Effector CD4-positive, alpha-beta T cell (primary cell): ENCODE measurements at places on chromosomes 13 and 19.

GRCh38 chr13:109795011-109795410, 8.6 kb upstream of the IRS2 start:
- no peak for DNase-seq

DNA sequence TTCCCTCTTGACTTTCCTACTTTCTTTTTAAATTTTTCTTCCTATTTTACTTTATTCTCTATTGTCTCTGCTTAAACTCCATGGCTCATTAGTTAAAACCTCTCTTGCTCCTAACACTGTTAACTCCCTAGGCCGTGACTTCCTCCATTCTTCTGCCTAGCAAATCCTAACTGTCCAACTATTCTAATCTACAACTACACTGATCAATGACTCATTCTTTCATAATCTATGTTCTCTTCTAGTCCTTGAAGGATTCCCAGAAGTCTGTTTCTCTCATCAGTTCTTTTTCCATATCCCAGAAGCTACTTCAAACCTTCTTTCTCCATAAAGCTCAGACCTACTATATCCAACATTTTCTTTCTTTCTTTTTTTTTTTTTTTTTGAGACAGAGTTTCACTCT, 66.9 kb downstream of the MICU2 start:
- DNase-seq = no peak

DNA sequence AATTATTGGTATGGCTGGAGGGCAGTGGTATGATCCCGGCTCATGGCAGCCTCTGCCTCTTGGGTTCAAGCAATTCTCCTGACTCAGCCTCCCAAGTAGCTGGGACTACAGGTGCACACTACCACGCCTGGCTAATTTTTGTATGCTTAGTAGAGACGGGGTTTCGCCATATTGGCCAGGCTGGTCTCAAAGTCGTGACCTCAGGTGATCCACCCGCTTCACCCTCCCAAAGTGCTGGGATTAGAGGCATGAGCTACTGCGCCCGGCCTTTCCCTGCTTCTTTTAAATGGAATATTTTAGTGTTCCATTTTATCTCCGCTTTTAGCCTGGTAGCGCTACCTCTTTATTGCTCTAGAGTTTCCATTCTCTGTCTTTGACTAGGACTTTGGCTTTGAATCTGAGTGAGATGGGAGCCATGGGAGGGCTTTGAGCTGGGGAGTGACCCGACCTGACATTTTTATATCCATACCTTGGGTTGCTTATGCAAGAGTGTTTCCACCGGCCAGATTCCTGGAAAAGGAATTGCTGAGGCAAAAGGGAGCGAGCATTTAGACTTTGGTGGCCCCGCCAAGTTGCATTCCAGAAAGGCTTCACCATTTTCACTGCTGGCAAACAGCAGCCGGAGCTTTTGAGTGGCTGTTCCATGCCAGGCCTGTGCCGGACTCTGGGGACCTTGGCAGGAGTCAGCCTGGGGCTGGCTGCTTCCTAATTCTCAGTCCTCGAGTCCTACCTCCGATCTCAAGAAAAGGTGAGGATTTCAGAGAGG, 22.9 kb downstream of the BICRA start:
- DNase-seq = no peak

GRCh38 chr13:19634256-19634740, 839 bp downstream of the MPHOSPH8 start:
- no peak for DNase-seq

DNA sequence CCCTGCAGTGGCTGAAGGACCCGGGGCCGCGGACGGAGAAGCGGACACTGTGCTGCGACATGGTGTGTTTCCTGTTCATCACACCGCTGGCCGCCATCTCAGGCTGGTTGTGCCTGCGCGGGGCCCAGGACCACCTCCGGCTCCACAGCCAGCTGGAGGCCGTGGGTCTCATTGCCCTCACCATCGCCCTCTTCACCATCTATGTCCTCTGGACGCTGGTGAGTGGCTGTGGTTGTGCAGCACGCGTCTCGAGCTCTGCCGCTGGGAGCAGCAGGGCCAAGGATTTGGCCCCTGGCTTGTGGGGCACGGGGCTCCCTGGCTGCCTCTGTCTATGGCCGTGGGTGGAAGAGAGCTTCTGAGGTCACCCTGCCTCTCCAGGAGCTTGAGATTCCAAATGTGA, 14.1 kb upstream of the HNRNPM start:
- no peak for DNase-seq

DNA sequence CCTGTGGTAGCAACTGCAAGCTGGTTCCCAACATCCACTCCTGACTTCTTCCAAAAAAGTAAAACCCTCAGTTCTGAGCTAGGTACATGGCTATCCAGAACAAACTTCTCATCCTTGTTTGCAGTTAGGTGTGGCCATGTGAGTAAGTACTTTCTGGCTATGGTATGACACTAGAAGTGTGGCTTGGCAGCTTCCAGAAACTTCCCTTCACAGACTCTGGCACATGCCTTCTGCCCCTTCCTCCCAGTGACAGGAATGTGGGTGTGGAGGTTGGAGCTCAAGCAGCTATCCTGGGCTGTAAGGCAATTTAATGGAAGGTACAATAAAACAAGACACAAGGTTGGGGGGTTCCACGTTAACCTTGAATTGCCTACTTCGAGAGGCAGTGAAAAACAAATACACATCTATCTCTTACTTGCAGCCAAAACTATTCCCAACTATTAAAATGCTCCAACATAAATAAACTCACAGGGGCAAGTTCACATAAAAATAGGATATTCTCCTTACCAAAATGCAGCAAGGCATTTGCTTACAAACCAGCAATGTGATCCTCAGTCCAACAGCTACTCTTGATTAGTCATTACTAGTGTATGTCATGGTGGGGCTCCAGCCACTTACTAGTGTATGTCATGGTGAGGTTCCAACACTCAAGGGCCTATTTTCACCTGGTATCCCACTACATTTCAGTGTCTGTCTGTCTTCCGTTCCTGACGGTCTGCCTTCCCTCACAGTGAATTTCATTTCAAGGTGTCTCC, 3.1 kb downstream of the SMG9 start:
- no peak for DNase-seq

DNA sequence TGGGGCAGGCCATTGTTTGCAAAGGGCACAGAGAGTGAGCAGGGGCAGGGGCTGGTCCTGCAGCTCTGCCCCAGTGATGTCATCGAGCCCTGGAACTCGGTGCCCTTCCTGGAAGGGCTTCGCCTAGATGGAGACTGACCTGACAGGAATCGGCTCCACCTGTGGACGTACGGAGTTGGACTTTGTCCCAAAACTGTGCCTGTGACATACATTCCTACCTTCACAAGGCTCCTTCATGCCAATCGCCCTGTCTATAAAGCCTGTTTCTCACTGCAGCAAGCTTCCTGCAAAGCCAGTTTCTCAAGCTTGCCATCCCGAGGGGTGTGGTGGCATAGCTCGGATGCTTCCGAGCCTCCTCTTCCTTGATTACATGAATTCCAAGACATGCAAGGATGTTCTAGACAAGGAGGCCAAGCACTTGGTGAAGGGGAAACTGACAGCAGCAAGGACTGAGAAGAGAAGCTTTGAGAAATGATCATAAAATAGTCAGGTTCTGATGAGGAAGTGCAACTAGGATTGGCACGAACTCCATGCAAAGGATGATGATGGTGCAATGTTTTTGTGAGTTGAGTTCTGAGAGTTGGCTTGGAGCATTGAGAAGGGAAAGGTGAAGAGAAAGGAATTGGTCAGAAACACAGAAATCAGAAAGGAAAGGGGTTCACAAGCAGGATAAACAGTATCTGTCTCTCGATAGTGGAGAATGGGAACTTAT, 73.6 kb upstream of the STK24 start:
- no peak for DNase-seq

DNA sequence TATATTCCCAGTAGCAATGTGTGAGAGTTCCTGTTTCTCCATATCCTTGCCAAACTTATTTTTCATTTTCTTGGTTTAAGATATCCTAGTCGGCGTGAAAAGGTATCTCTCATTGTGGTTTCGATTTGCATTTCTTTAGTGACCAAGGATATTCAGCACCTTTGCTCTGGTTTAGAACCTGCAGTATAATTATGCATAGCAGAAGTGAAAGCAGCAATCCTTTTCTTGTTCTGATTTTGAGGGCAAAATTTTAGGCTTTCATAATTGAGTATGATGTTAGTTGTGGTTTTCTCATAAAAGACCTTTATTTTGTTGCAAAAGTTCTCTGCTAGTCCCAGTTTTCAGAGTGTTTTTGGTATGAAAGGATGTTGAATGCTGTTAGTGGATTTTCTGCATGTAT, 491.0 kb downstream of the FGF9 start:
- no peak for DNase-seq

- DNase-seq = no peak
These were observed 1.4 kb upstream of the ICAM4 start for GRCh38 chr19:10285393-10285792.

- no peak for DNase-seq
These were observed 590.8 kb downstream of the LMO7 start for GRCh38 chr13:76226941-76227340.

- no peak for DNase-seq
These were observed 18.2 kb upstream of the QTRT1 start for GRCh38 chr19:10683064-10683426.

DNA sequence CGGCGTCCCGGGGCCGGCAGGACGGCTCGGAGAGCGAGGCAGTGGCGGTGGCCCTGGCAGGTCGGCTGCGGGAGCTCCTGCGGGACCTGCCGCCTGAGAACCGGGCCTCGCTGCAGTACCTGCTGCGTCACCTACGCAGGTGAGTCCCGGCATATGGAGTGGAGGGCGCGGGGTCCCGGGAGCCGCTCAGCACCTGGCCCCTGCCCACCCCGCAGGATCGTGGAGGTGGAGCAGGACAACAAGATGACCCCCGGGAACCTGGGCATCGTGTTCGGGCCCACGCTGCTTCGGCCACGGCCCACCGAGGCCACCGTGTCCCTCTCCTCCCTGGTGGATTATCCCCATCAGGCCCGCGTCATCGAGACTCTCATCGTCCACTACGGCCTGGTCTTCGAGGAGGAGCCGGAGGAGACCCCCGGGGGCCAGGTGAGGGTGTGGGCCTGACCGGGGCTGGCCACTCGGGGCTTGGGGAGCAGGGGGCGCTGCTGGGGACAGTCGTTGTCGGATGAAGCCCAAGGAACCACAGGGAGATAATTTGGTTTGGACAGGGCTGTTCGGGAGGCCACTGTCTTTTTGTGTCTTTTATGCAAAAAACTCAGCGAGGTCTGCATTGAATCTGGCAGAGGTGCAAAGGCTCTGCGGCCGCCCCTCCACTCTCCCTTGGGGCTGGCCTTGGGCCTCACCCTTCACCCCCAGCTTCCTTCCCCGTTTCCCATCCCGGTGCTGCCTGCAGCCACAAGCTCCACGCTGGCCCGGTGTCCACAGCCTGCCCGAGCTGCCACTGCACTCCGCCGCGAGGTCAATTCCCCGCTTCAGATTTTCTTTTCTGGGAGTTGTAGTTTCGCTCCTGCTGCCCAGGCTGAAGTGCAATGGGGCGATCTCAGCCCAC, 12.0 kb downstream of the POLR2E start:
- DNase-seq = no peak

DNA sequence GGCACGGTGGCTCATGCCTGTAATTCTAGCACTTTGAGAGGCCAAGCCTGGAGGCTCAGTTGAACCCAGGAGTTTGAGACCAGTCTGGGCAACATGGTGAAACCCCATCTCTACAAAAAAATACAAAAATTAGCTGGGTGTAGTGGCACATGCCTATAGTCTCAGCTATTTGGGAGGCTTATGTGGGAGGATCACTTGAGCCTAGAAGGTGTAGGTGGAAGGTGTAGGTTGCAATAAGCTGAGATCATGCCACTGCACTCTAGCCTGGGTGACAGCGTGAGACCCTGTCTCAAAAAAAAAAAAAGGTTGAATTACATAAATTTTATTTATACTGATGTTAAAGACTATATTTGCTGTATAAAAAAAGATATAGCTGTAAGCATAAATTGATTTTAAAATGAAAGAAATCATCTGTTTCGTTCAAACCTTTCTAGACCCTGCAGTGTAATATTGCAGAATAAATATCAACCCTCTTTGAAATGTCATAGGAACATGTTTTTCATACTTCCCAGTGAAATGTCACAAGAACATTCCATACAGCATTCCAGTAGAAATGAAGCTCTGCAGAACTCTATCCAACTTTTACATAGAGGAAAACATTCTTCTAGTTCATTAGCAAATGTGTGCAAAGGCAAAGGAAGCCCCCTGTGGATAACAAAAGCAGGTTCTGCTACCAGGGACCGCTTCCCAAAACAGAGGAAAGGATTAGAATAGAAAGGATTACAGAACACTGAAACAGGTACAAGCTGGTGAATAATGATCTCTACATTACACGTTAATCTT, 76.0 kb downstream of the CAB39L start:
- DNase-seq = no peak
